Activated CD8-positive, alpha-beta memory T cell treated with anti-CD3 and anti-CD28 coated beads for 1 hour (primary cell): ENCODE measurements at places on chromosomes 3 and 15.

GRCh38 chr3:157913741-157914150, 192.5 kb downstream of the SHOX2 start:
- DNase-seq: no peak

DNA sequence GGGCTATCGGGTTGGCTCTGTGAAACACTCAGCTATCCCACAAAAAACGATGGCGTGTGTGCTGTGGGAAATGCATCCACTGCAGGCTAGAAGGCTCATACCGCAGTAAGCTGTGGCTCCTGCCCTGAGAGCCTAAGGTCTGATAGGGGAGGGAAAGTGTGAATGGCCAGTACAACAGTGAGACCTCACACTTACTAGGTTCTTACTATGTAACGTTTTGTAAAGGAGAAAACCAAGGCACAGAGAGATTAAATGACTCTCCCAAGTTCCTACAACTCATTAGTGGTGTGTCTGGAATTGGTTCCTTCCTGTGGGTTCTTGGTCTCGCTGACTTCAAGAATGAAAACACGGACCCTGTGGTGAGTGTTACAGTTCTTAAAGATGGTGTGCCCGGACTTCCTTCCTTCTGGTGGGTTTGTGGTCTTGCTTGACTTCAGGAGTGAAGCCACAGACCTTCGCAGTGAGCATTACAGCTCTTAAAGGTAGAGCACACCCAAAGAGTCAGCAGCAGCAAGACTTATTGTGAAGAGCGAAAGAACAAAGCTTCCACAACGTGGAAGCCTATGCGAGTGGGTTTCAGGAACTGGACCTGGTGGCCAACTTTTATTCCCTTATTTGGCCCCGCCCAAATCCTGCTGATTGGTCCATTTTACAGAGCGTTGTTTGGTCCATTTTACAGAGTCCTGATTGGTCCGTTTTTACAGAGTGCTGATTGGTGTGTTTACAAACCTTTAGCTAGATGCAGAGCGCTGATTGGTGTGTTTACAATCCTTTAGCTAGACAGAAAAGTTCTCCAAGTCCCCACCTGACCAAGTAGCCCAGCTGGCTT, 161.7 kb downstream of the POLR2M start:
- no peak for DNase-seq

GRCh38 chr3:1026395-1026794, 66.4 kb upstream of the CNTN6 start:
- no peak for DNase-seq

GRCh38 chr15:71049706-71050422, 65.4 kb upstream of the THSD4 start:
- DNase-seq: no peak

DNA sequence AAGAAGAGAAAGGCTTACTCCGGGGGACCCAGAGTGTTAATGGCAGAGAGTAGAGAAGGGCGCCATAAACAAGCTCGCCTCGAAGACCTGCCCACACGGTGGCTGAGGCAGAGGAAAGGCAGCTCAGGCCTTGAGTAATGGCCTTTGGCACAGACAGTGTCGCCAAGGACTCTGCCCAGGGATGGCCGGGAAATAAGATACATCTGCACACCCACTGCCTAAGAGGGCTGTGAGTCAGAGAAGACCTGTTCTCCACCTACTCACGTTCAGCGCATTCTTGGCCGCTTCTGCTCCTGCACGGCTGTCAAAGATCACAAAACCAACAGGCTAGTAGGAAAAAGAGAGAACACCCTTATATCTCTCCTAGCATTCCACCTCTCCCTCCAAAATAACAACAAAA, 26.2 kb downstream of the RBPMS2 start:
- no peak for DNase-seq

DNA sequence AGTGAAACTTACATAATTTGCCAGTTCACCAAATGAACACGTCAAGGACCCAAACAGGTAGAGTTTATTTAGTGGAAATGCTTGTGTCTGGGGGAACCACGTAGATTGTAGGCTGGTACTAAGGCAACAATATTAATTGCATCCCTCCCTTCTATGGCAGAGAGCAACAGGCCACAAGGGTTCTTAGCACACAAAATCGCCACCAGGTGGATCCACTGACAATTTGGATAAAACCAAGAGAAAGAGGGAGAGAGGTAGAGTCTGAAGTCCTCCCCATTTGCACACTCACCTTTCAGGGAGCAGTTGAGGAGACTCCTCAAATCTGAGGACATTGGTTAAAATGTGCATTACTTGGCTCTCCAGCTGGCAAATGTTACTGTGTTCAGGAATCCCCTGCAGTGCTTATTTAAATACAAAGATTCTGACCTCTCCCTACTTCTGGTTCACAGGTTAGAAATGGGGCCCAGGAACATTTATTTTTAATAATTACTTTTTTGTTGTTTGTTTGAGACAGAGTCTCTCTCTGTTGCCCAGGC, 181.0 kb upstream of the FEZF2 start:
- DNase-seq: no peak

GRCh38 chr15:87155771-87156170, 1076.1 kb downstream of the AGBL1 start:
- no peak for DNase-seq

GRCh38 chr3:176767385-176767784, 429.9 kb downstream of the TBL1XR1 start:
- DNase-seq: no peak

DNA sequence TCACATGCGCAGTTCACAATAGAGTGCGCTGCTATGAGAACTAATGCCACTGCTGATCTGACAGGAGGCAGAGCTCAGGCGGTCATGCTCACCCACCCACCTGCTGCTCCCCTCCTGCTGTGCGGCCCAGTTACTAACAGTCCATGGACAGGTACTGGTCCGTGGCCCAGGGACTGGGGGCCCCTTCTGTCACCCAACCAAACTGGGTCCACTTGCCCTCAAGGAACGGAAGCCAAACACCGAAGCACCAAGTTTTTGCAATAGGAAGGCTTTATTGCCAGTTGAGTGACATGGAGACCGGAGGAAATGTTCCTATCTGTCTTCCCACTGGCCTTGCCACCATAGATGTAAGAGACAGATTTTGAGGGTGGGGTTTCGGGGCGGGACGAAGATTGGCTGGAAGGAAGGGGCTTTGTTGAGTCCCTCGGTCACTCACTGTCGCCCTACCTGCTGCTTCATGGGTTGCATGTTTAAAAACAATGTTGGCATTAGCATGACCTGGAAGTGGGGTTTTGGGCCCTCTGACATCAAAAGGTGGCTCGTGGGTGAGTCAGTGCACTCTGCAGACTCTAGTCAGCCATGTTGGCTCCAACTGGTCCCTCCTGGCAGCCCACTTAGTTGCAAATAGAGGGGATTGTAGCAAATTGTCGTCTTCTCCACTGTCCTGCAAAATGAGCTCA, 141.0 kb downstream of the TJP1 start:
- DNase-seq: no peak

- no peak for DNase-seq
These were observed 42.8 kb downstream of the ZNF609 start for GRCh38 chr15:64503197-64503596.

- DNase-seq: peak; percentile 19
These were observed 32.3 kb downstream of the TMOD3 start for GRCh38 chr15:51861557-51862359.

DNA sequence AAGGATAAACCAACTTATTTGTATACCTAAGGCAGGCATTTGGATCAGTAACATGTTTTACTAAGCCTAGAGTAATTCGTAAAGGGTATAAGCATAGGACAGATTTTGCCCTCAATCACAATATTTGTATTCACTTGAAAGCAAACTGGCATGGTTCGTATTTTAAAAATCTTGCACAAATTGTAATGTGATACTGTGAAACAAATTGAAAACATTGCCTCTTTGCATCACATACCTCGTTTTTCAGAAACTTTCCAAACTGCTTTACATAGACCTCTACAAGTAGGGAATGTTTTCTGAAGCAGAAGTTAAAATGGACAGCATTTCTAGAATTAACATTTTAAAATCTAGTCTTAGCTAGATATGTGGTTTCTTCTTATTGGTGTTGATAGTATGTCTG, 11.6 kb downstream of the KBTBD8 start:
- DNase-seq: no peak

DNA sequence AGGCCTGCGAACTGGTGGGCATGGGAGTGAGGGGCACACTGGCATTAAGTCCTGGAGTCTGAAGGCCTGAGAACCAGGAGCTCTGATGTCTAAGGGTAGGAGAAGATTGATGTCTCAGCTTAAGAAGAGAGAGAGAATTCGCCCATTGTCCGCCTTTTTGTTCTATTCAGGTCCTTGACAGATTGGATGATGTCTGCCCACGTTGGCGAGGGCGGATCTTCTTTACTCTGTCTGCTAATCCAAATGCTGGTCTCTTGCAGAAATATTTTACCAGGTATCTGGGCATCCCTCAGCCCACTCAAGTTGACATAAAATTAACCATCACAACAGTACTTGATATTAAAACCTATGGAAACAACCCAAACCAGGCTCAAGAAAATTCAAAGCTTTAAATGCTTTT, 44.1 kb downstream of the MAP6D1 start:
- no peak for DNase-seq

DNA sequence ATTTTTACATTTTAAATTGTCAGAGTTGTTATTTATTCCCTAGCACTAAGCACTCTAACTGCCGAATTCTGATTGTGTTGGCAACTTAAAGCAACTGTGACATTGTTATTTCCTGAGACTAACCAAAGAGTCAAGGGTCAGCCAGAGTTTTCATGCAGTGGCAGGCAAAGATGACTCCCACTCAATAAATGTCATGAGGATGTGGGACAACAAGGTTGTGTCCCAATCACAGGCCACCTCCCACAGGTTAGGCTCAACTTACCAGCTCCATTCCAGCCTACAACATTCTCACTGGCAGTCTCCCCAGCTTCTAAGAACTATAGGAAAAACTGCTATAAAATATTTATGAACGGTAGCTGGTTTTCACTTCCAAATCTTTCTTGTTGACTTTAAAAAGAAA, 80.1 kb downstream of the RSL24D1 start:
- no peak for DNase-seq
